ENCODE measurements at places on chromosomes 12 and 14.

- no peak for DNase-seq
Observed at GRCh38 chr12:115988625-115989563, 288.6 kb downstream of the MED13L start.

GRCh38 chr14:31596342-31597095 is 35.3 kb downstream of the NUBPL start:
- DNase-seq: no peak

- no peak for DNase-seq
Observed at GRCh38 chr12:73598626-73599025, 939.0 kb upstream of the ATXN7L3B start.

GRCh38 chr12:22759769-22760674 is 135.1 kb downstream of the ETNK1 start:
- no peak for DNase-seq

GRCh38 chr12:92537290-92537960 is 165.4 kb upstream of the PLEKHG7 start:
- no peak for DNase-seq
